ENCODE measurements at places on chromosomes 1 and 21. TPM values are rescaled to one million over a fixed set of nuclear protein-coding genes. Genes with fewer than 3 reads are reported as not detected.

HSD3B1 gene
- total RNA-seq, result not detected

DNA sequence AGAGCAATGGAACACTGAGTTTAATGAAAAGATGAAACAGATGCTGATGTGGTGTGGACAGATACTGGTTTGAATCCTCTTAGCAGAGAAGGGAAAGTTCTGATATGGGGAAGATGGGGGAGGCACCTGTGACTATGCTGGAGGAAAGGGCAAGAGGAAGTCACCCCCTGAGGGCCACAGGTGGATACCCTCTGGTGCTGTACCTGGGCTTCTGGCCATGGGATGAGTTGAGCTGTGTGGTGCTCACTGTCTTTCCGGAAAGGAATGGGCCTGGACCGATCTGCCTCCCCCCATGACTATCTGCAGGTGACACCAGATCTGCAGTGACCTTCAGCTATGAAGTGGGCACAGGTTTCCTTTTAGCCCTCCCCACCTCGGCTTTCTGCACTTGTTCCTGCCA, 52.4 kb downstream of the IER5 start:
- DNase-seq, result no peak

FMN2 gene
- total RNA-seq, result 1.2 TPM

- DNase-seq, result no peak
Measured at GRCh38 chr21:14589855-14590563, 43.9 kb upstream of the SAMSN1 start.

DNA sequence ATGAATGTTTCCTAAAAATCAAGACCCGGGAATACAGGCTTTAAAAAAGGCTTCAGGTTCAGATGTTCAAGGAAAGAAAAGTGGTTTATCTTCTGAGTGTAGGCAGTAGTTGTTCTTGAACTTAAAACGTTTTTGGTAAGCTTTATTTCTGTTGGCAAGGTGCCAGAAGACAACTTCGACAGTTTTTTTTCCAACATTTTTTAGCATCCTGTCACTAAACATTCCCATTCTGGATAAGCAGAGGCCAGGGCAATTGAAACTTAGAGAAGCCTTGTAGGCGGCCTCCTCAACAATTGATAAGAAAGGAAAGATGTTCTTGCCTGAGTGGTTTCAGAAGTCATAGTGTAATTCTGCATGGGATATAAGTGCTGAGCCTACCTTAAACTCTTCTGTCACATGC, 66.7 kb downstream of the PATJ start:
- DNase-seq, result no peak

- no peak for DNase-seq
Measured at GRCh38 chr21:20728691-20729090, 269.5 kb upstream of the NCAM2 start.

DNA sequence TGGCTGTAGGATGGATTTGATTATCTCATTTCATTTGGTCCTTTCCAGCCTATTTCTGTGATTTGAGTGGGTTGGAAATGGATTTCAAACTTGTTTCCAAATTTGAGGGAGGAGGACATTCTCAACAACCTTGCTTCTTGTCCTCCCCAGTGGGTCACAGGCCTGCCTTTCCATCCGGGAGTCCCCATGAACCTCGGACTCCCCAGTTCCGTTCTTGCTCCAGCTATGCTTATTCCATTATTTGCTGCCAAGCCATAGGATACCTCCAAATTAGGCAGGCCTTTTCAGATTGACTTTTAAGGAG, 97.8 kb downstream of the DUSP10 start:
- no peak for DNase-seq

GRCh38 chr1:56394298-56394697, 185.1 kb downstream of the PLPP3 start:
- DNase-seq, result no peak

GRCh38 chr1:228070851-228071250, 11.7 kb upstream of the ARF1 start:
- DNase-seq, result no peak

FMO2 gene
- total RNA-seq, result 138 TPM

- DNase-seq, result no peak
Measured at GRCh38 chr1:24946861-24947658, 17.0 kb upstream of the RUNX3 start.

DNA sequence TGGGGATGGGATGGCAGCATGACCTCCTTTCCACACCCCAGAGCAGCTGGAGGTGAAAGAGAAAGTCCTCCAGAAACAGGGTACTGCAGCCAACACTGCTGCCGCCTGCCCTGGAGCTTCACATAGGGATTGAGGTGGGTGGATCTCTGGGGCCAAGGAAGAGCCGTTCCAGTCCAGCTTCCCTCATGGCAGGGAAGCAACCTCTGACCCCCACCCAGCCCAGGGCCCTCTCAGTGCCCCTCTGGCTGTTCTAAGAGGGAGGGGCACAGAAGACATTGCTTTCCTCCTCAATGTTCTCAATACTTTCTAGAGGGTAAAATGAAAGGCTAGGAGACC, 5.7 kb downstream of the KIF21B start:
- no peak for DNase-seq

RGS8 gene
- not detected for total RNA-seq

GRCh38 chr1:203781962-203782361, 13.5 kb upstream of the ZBED6 start:
- no peak for DNase-seq

GRCh38 chr1:159845751-159846629, 16.5 kb downstream of the VSIG8 start:
- no peak for DNase-seq

DNA sequence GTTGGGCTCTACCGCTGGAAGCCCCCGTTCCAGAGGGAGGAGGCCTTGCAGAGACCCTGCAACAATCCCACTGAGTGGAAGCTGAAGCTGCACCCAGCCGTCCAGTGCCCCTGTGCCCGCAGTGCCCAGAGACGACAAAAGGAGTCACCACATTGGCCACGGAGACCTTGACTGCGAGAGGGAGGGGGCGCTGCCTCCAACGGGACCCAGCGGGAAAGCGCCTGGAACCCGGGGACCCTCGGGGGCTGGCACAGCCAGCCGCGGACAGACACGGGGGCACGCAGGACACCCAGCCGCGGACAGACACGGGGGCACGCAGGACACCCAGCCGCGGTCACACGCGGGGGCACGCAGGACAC, 22.5 kb downstream of the CFAP74 start:
- no peak for DNase-seq

DNA sequence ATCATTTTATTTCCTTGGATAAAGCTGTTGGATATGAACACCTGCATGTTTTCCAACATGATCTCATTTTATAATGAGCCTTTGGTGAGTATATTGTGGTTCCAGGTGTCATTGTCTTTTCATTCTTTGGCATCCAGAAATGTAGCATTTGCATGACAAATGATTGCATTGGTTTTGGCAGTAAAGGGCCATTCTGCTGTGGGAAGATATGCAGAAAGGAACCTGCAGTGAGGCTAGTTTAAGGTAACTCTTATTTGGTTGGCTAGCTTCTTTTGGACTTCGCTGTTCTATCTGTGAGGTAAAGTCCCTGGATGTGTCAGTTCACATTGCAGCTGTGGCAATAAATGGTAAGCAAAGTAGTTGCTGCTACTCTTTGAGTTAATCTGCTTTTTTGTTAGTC, 343.0 kb downstream of the AMY1C start:
- no peak for DNase-seq

- DNase-seq, result no peak
Measured at GRCh38 chr1:28104866-28105467, 16.6 kb upstream of the EYA3 start.

DNA sequence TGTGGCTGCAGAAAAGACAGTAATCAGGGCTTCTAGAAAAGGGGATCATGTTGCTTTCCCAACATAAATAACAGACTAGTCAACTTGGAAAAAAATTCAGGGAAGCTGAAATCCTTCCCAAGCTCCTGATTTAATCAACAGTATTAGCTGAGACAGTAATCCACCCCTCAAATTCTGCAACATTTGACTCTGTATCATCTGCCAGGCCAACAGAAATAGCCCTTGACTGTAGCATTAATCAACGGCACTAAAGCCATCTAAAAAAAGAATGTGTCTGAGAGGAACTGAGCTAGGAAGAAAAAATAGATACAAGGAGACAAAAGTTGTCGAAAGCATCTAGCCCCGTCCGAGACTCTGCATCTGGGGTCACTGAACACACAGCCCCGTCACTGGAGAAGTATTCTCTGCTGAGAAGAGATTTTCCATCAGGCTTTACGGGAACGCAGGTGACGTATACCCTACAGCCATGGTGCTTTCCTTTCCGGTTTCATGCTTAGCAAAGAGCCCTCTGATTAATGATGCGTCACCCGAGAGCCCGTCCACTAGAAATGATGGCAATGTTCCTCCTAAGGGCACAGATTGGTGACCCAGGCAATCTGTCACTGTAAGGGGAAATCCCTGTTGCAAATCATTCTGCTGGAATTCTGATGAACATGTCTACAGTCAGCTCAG, 42.1 kb upstream of the TP53BP2 start:
- no peak for DNase-seq

APH1A gene
- total RNA-seq, result 90.1 TPM

DNA sequence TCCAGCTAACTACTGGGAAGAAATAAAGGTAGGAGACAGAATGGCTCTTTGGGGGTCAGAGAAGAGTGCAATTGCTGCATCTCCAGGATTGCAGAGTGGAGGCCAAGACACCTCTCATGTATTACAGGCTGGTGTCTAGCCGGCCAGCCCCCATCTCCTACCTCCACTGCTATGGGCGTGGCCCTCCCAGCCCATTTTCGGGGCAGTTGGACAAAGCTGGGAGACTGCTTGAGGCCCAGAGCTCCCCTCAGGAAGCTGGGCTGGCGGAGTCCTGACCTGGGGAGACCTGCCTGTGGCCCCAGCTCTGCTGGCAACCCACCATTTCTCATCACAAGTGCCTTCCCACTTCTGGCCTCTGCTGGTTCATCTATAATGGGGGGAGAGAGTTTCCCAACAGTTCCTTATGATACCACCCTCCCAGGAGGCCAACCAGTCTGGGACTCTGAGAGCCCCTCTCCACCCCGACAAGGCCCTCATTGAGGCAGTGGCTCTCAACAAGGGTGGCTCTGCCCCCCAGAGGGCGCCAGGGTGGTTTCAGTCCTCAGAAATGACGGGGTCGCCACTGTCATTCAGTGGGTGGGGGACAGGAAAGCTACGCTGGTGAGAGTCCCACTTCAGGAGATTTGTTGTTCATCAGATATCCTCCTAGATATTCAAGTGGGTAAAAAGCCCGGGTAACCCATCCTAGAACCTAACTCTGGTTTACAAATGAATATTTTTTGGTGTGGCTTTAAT, 11.5 kb downstream of the RAP1GAP start:
- no peak for DNase-seq

- no peak for DNase-seq
Measured at GRCh38 chr1:53272349-53272748, 34.0 kb upstream of the MAGOH start.

DNA sequence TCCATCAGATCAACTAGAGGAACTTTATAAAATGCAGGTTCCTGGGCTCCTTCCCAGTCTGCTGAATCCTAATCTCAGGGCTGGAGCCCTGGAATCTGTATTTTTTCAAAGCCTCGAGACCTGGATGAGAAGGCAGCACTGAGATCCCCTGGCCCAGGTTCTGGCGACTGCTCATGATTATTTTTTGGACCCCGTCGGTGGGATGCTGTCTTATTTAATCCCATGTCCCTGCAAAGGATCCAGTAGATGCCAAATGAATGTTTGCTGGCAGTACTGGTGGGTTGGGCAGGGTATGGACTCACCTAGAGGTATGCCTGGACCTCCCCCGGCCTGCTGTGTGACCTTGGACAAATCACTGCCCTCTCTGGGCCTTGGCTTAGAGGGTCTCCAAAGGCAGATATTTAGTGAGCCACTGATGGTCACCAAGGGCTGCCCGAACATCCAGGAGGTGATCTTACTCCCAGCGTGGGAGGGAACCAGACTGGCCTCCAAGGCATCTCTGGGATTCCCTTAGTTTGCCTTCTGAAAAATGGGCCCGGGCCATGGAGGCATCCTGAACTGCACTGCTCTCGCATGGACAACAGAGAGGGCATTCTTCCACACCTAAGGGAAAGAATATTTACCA, 91.6 kb upstream of the RUNX3 start:
- no peak for DNase-seq

DIO1 gene
- not detected for total RNA-seq

- no peak for DNase-seq
Measured at GRCh38 chr1:192861860-192862259, 53.0 kb downstream of the RGS2 start.

DNA sequence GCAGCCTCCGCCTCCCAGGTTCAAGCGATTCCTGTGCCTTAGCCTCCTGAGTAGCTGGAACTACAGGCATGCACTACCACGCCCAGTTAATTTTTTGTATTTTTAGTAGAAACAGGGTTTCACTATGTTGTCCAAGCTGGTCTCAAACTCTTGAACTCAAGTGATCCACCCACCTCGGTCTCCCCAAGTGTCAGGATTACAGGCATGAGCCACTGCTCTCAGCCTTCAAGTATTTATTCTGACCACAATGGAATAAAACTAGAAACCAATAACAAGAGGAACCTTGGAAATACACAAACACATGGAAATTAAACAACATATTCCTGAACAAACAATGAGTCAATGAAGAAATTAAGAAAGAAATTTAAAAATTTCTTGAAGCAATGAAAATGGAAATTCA, 32.7 kb upstream of the DR1 start:
- no peak for DNase-seq

DNA sequence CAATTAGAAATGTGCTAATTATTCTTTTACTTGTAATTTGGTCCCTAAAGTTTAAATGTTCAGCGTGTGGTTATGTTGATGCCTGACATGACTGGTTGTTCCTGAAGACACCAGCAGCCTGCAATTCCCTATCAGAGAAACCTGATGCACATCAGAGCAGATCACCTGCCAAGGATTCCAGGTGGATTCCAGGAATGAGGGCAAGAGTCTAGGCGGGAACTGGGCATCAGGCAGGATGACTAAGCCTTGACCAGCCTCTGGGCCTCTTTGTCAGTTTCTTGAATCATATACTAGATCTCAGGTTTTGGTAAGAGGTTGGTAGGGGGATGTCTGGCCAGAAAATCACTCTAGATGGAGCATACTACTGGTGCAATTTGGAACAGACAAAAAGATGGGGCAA, 130.7 kb upstream of the TNR start:
- DNase-seq, result no peak

- DNase-seq, result no peak
Measured at GRCh38 chr1:87154384-87154783, 174.3 kb upstream of the LMO4 start.

KLHDC9 gene
- 0.60 TPM for total RNA-seq

DNA sequence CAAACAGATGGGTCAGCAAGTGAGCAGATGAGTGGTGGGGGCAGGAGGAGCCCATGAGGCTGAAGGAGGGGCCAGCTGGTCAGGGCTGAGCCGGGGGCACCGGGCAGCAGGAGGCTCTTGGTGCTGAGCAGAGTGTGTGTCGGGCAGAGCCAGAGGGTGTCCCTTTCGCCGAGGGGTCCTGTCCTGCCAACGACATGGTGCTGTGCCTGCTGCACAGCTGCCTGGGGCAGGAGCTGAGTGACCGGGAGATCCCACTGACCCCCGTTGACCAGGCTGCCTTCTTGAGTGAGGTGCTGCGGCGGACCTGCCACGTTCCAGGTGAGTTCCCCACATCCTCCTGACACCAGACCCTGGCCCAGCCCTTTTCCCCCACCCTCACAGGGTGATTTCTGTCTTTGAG, 27.5 kb downstream of the HYI start:
- DNase-seq, result no peak

GRCh38 chr1:60823151-60823550, 259.2 kb upstream of the NFIA start:
- DNase-seq, result no peak

GRCh38 chr1:164991763-164992314, 364.7 kb downstream of the LMX1A start:
- no peak for DNase-seq

GRCh38 chr1:85339656-85340399, 63.4 kb upstream of the BCL10 start:
- DNase-seq, result no peak

- no peak for DNase-seq
Measured at GRCh38 chr1:45340816-45341466, 701 bp upstream of the MUTYH start.
